ENCODE measurements at places on chromosomes 5 and 9.

DNA sequence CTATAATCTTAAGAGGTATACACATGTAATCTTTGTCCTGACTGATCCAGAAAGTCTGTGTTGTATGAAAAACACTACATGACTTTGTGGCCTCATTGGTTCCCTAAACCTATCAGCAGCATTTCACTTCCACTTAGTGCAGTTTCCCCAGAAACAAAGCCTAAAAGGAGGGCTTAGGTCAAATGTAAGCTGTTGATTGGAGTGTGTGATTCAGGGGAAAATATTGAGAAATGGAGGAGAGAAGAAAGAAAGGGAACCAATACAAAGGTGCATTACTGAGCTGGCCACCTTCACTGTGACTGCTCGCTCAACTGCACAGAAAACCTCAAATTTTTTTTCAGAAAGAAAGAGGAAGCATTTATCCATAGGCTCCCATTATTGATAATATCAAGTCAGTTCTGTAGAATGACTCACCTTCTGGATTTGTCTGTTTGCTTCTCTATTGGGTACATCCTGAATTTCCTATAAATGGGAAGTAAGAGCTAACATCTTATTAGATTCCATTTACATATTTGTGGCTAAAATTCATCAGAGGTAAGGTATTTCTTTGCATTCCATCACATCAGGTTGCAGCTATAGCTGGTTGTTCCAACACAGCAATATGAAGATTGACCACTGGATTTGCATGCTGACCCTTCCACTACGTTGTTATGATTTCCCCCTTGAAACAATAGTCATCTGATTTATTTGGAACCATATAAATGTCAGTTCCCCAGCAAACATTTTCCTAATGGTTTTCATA lies 10.3 kb upstream of the FST start:
- DNase-seq: no peak

DNA sequence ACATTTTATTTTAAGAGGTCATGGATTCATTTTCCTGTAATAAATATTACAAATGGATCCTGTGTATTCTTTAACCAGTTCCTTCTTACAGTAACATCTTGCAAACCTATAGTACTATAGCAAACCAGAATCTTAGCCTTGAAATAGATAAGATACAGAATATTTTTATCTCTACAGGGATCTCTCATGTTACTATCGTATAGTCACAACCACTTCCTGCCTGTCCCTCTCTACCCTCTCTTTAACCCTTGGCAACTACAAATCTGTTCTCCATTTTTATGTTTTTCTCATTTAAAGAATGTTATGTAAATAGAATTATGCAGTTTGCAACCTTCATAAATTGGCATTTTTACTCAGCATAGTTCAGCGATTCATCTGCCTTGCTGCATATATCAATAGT lies 454.0 kb downstream of the DIRAS2 start:
- no peak for DNase-seq

DNA sequence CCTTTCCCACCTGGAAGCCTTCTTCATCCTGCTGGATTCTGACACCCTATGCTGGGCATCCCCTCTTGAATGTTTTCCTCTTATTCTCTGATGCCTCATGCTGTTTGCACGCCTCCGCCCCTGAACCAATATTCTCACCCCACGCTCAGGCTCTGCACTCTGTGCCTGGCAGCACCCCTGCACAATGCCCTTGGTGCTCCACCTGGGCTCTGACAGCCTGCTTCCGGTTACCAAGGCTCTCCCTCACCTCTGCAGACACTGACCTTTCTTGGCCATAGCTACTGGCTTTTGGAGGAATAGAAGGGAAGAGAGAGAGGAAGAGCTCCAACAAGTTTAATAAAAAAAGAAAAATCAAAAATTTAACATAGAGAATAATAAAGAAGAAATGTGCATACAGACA lies 108.7 kb upstream of the SHB start:
- DNase-seq: no peak

GRCh38 chr9:133906932-133907910 lies 84.9 kb downstream of the VAV2 start:
- no peak for DNase-seq

- DNase-seq: no peak
Observed at GRCh38 chr5:117102591-117102990, 528.0 kb upstream of the SEMA6A start.

Data from amniotic stem cell (primary cell).